ENCODE measurements at places on chromosomes 13 and 19. TPM values are rescaled to one million over a fixed set of nuclear protein-coding genes. Genes with fewer than 3 reads are reported as not detected.

Gene NLRP12
- not detected for total RNA-seq

Gene HDGFL2
- total RNA-seq, result 78.7 TPM

Gene LSM7
- 212 TPM for total RNA-seq

Gene FAM83E
- not detected for total RNA-seq

Gene ANKLE1
- 0.29 TPM for total RNA-seq

Gene C5AR2
- total RNA-seq, result 0.18 TPM

Gene SKA3
- 15.8 TPM for total RNA-seq

Gene SH2D3A
- total RNA-seq, result 0.18 TPM

Gene EPS8L1
- 12.1 TPM for total RNA-seq

Gene NCR1
- total RNA-seq, result not detected

Gene RASAL3
- 1.4 TPM for total RNA-seq

Gene ITGBL1
- total RNA-seq, result 76.6 TPM

Gene MEIOSIN
- not detected for total RNA-seq

Gene TEKTIP1
- not detected for total RNA-seq

Gene ZNF208
- not detected for total RNA-seq

Gene OR7G3
- not detected for total RNA-seq

Gene ADGRE3
- not detected for total RNA-seq

Gene SIGLEC6
- not detected for total RNA-seq

Gene KLHL1
- not detected for total RNA-seq

Gene NFIX
- total RNA-seq, result 49.4 TPM

Gene ADM5
- 2.3 TPM for total RNA-seq

Gene HSD17B14
- total RNA-seq, result 2.3 TPM

Gene CFAP97D2
- total RNA-seq, result not detected

Gene LILRB4
- not detected for total RNA-seq

Gene ZNF443
- under 0.01 TPM for total RNA-seq

Gene MYH14
- total RNA-seq, result not detected

Gene SHISA2
- not detected for total RNA-seq

Gene ZNF628
- total RNA-seq, result 2.5 TPM

Gene GPR12
- not detected for total RNA-seq

Gene PRODH2
- not detected for total RNA-seq

Gene CGB2
- total RNA-seq, result not detected

Gene PRR12
- 4.0 TPM for total RNA-seq

Gene SIGLEC5
- total RNA-seq, result not detected

Gene PNMA8C
- total RNA-seq, result not detected

Gene ZNF331
- total RNA-seq, result 5.5 TPM

Gene CRTC1
- total RNA-seq, result 3.5 TPM

Gene MAST1
- 1.4 TPM for total RNA-seq

Gene GAPDHS
- total RNA-seq, result not detected

Gene ZNF491
- total RNA-seq, result not detected

Gene CD37
- not detected for total RNA-seq

Gene RNF225
- total RNA-seq, result not detected

Gene ATP8B3
- 5.0 TPM for total RNA-seq

Gene GNG14
- total RNA-seq, result not detected

Gene CYP4F8
- not detected for total RNA-seq

Gene TMEM86B
- 1.8 TPM for total RNA-seq

Gene PPM1N
- 5.1 TPM for total RNA-seq

Gene HSPB6
- 41.2 TPM for total RNA-seq

Gene CLEC11A
- total RNA-seq, result 170 TPM

Gene PNMA8A
- total RNA-seq, result 3.4 TPM

Gene ZNF763
- 0.86 TPM for total RNA-seq

Gene SPACA4
- total RNA-seq, result not detected

Gene CCDC194
- total RNA-seq, result not detected

Gene CDX2
- total RNA-seq, result not detected

Gene GRIN2D
- total RNA-seq, result not detected

All from myometrial cell (primary cell).